RPMI8226 (cell line): ENCODE measurements at places on chromosomes 6 and 20.
A peak's percentile ranks its signal among the peaks of the same experiment; 100 is the strongest.

GRCh38 chr20:44748005-44748370 is 2.3 kb downstream of the KCNK15 start:
- DNase-seq = peak; percentile 57

GRCh38 chr6:28929887-28930620 is 6.3 kb upstream of the TRIM27 start:
- DNase-seq = no peak

- peak; percentile 89 for DNase-seq
Measured at GRCh38 chr20:44714701-44715498, at the start of gene CCN5. CCN5 (plus strand) TSS chr20:44715369; CDS start chr20:44715391, 22 bp downstream.

DNA sequence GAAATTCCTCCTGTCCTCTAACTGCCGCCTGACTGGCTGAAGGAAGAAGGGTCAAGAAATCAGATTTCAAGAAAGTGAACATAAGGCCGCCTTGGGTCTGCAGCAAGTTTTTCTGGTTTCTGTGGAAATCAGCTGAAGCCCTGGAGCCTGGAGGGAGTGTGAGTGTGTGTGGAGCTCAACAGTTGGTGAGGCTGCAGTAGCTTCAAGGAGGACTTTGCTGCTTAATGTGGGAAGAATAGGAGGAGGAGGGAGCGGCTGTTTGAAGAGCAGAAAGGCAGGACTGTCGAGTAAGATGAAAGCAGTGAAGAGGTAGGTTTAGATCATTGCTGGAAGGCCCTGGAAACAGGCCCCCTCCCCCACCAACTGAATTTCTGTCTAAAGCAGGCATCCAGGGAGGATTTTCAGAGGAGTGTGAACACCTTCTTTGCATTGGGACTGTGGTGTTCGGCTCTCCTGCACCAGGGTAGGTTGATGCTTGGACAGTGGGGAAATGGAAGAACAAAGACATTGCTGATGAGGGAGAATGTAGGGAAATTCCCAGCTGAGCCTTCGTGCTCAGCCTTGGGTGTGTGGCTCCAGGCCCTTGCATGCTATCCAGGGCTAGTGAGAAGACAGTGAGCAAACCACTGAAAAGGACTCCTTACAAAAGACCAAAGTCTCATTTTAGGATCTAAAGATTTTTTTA is 79.5 kb upstream of the VSTM2L start:
- DNase-seq = no peak

GRCh38 chr6:136983687-136984086 is 61.1 kb downstream of the IL20RA start:
- DNase-seq = no peak

DNA sequence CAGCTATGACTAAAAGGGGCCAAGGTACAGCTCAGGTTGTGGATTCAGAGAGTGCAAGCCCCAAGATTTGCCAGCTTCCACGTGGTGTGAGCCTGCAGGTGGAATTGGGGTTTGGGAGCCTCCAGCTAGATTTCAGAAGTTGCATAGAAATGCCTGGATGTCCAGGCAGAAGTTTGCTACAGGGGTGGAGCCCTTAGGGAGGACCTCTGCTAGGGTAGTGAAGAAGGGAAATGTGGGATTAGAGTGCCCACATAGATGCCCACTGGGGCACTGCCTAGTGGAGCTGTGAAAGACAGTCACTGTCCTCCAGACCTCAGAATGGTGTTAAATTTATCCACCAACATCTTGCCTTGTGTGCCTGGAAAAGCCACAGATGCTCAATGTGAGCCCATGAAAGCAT is 255.1 kb downstream of the BMP2 start:
- DNase-seq = no peak

DNA sequence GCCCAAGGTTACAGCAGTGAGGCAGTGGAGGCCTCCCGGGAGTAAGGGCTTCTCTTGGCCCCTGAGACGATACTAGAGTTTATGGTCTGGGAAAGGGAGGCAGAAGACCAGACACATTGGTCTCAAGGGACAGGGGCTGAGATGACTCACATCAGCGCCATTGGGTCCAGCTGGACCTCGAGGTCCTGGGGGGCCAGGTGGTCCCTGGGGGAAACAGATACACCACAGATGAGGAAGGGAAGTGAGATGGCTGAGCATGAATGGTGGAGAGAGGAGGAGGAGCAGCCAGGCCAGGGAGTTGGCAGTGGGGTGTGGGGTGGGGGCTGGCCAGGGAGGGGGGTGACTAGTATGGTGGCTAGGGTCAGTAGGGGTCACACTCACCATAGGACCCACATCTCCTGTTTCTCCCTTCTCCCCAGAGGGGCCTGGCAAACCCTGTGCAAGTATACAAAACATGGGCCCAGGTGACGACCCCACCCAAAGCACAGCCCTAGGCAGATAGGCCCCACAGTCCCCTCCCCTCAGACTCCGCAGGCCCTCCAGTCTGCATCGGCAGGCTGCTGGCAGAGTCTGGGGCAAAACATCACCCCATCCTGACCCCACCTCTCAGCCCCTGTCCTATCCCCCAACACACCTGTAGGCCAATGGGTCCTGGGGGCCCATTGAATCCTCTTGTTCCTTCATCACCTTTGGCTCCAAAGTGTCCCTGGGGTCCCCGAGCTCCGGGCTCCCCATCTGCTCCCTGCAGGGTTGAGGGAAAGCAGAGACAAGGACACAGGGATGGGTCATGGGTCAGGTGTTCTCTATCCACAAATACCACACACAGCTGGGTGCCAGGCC is 21.9 kb downstream of the COL11A2 start:
- no peak for DNase-seq

- DNase-seq = no peak
Measured at GRCh38 chr6:79702691-79703090, 71.6 kb downstream of the SH3BGRL2 start.

DNA sequence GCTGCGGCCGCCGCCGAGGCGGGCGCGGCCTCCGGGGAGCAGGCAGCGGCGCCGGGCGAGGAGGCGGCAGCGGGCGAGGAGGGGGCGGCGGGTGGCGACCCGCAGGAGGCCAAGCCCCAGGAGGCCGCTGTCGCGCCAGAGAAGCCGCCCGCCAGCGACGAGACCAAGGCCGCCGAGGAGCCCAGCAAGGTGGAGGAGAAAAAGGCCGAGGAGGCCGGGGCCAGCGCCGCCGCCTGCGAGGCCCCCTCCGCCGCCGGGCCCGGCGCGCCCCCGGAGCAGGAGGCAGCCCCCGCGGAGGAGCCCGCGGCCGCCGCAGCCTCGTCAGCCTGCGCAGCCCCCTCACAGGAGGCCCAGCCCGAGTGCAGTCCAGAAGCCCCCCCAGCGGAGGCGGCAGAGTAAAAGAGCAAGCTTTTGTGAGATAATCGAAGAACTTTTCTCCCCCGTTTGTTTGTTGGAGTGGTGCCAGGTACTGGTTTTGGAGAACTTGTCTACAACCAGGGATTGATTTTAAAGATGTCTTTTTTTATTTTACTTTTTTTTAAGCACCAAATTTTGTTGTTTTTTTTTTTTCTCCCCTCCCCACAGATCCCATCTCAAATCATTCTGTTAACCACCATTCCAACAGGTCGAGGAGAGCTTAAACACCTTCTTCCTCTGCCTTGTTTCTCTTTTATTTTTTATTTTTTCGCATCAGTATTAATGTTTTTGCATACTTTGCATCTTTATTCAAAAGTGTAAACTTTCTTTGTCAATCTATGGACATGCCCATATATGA is 3.2 kb downstream of the MARCKS start:
- DNase-seq = no peak

DNA sequence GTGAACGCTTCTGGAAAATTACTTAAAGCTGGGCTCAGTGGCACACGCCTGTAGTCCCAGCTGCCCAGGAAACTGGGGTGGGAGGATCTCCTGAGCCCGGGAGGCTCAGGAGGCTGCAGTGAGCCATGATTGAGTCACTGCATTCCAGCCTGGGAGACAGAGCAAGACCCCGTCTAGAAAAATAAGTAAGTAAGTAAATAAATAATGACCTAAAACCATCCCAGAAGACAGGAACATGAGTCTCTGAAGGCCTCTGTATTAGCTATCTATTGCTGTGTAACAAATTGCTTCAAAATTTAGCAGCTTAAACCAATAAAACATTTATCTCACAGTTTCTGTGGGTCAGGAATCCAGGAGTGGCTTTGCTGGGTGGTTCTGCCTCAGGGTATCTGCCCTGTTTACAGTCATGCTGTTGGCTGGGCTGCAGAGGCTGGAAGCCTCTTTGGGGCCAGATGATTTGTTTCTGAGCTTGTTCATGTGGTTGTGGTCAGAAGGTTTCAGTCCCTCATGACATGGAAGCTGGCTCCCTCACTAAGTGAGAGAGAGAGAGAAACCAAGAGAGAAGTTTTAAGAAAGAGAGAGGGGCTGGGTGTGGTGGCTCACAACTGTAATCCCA is 48.4 kb upstream of the NCOA3 start:
- DNase-seq = peak; percentile 82

DNA sequence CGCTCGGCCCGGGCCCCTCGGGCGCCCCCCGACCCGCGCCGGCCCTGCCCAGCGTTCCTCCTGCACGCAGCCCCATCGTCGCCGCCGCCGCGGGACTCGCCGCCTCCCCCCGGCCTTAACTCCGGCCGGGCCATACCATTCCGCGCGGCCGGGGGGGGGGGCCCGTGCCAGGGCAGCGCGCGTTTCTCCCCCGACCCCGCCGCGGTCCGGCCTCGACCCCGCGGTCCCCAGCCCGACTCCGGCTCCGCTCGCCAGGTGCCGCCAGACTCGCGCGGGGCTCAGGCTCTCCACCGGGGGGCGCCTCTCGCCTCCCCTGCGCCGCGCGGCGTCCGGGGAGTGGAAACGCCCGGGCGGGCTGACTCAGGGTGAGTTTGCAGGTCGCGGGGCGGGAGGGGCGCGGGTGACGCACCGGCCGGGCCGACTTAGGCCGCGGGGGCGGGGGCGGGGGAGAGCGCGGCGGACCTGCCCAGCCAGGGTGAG is at the start of gene SRXN1:
SRXN1 (minus strand) TSS at position 91 of the 480 bp plus-strand sequence; CDS start at position 76, 15 bp downstream.
- DNase-seq = peak; percentile 95
